ENCODE measurements at places on chromosomes 12 and 14.

GRCh38 chr14:56490379-56490778 lies 89.2 kb upstream of the TMEM260 start:
- DNase-seq: no peak

GRCh38 chr14:99602788-99603415 lies 1.1 kb downstream of the CCDC85C start:
- DNase-seq: no peak

DNA sequence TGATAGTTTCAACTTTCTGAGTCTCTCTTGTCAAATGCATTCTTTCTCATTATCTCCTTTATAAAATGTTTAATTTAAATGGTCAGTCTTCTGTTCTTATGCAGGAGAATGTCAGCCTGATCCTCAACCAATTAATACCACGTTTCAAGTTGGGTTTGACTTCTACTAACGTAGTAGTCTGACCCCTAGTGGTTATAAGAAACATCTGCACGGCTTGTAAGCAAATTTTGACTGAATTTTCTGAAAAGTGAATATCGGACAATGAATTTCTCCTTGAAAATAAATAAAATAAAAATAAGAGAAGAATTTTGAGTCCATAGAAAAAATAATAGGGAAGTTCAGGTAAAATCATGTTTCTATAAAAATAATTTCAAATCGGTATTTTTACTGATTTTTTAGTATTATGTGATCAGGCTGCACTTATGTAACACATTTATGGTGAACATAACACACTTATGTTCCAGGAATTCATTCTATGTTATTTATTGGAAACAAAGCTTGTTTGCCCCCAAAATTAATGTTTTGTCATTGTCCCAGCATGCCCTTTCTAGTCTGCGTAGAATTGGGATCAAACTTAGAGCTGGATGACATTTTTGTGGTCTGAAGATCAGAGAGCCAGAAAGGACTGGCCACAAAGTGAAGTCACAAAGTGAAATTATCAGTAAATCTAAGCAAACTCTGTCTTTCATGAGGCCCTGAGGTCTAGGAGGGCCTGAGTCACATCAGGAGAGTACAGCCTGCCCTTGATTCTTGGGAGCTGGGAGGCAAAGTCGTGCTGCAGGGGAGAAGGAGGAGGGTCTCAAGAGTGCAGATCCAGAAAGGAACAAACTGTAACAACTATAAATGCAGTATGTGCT lies 101.2 kb upstream of the STXBP6 start:
- no peak for DNase-seq

GRCh38 chr14:99062772-99063418 lies 209.1 kb downstream of the BCL11B start:
- no peak for DNase-seq

GRCh38 chr12:106773286-106774004 lies 1.0 kb upstream of the RIC8B start:
- no peak for DNase-seq

GRCh38 chr12:66453844-66454243 lies 151.6 kb downstream of the HELB start:
- DNase-seq: no peak

- no peak for DNase-seq
Measured at GRCh38 chr14:99512571-99513182, 31.5 kb downstream of the CCNK start.

GRCh38 chr14:92122761-92123160 lies 992 bp downstream of the CPSF2 start:
- no peak for DNase-seq

DNA sequence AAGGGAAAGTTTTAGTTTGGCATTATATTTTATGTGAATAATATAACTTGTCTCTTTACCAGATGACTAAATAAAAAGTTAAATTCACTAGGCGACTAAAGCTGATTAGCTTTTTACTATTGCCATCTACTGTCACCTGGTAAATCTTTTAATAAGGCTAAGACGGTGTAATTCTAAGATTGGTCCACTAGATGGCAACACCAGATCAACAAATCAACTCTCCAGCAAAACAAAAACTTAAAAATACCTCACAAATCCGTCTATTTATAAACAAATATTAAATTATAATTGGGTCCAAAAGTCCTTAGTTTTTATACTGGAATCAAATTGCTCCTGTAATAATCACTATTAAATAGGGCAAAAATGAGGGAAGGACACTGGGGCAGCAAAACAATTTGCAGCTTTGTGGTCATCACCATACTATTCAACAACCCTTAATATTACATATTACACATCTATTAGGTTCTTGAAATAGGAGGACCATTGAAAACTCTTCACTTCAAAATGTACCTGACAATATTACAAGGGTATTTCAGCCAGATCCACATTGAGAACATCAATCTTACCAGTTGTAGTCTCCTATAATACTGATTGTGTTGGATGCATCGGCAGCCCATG lies 47.9 kb downstream of the GALC start:
- DNase-seq: no peak

GRCh38 chr12:27344760-27345159 lies 12.1 kb downstream of the BMAL2 start:
- no peak for DNase-seq

GRCh38 chr12:132491761-132492378 lies 1.9 kb downstream of the FBRSL1 start:
- DNase-seq: no peak

DNA sequence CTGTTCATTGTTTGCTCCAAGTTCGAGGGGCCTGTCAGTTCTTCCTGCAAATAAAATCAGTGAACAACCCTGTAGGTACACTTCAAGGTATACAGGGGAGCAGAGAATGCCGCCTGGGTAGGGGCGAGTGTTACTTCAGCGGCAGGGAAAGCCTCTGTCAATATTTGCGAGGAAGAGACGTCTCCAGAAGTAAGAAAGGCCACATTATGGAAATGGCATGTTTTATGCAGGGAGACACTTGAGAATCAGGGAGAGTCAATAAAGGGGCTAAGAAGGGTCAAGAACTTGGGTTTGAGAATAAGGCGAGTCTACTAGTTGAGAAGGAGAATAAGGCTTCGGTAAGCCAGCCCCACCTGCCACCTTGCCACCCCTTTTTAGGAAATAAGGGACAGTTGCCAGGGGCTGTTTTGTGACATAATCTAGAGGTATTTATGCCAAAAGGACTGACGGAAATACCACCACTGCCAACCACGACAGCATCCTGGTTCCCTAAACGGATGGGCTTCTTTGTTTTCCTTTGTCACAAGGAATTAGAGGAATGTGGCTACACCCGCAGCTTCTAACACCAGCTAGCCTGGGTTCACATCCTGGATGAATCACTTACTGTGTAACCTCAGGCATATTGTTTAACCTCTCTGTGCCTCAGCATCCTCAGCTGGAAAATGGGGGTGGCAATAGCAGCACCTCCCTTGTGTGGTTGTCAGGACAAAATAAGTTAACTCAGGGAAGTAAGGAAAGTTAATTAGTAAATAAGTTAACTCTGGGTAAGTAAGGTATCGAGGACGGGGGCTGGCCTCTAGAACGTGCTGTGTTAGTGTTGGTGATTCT lies 67.7 kb downstream of the EID3 start:
- no peak for DNase-seq

DNA sequence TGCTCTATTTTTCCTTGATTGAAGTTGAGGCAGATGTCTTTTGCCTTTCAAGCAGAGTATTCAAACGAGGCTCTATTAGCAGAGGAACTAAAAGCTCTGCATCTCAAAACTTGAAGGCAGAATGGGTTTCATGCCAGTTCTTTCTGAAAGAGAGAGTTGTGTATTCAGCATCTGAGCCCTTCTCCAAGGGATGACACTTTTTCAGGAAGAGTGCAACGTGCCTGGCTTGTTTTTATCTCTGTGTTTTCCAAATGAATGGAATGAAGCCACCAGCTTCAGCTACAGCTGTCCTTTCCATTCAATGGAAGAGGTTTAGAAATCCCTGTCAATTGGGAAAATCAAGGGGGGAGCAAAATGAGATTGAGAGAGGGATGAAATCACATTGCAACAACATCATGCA lies 14.6 kb downstream of the BEST3 start:
- DNase-seq: no peak

GRCh38 chr14:59870277-59871165 lies at the start of gene RTN1:
RTN1 (minus strand) TSS chr14:59870776; CDS start chr14:59870630, 146 bp downstream.
- no peak for DNase-seq

DNA sequence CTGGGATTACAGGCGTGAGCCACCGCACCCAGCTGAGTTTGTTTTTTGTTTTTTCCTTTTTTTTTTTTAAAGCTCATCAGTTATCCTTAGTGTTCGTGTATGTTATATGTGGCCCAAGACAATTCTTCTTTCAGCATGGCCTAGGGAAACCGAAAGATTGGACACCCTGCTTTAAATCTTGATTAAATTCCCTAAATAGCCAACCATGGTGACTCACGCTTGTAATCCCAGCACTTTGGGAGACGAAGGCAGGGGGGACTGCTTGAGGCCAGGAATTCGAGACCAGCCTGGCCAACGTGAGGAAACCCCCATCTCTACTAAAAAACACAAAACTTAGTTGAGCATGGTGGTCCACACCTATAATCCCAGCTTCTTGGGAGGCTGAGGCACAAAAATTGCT lies 131.1 kb downstream of the MED13L start:
- no peak for DNase-seq

DNA sequence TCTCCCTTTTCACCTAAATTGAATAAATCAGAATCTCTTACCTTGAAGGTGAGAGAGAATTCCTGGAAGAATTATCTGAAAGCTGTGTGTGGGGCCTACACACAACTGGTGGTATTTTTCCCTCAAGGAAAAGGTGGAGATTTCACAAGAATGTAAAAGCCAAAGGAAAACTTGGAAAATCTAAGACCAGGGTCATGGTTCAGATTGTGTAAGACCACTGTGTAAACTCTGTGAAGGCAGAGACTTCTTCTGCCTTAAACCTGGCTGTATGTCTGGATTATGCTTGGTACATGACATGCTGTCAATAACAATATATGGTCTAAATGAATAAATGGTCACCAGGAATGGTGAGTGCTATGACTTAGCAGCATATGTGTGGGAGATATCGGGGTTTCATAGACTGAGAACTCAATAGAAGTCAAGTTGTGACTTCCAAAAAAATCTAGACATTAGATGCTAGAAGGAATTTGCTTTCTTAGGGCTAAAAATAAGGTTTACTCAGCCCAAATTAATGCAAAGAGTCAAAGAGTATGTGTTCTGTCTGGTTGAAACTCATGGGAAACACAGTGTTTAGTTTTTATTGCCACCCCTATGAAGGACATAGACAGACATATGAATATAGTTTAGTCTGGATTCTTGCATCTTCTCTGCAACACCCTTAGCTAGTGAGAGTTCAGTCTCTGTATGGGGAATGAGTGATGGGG lies 163.7 kb downstream of the SNAPC1 start:
- DNase-seq: no peak

- DNase-seq: no peak
Measured at GRCh38 chr12:62998454-62998853, 63.5 kb upstream of the PPM1H start.

DNA sequence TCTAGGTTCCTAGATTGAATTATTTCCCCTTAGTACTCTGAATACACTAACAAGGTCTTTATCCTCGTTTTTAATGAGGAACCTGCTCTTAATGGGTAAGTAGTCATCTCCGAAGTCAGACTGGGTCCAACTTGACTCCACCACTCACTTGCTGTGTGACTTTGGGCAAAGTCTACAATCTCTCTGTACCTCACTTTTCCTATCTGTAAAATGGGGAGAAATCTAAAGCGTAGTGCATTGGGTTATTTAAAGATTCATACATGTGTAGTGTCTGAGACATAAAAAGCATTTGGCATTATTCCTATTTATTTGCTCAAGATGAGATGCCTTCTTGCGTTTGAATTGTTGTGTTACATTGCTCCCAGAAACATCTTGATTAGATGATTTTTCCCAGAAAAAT lies 51.5 kb downstream of the GTF2A1 start:
- no peak for DNase-seq

GRCh38 chr14:90109858-90110257 lies 48.1 kb downstream of the KCNK13 start:
- no peak for DNase-seq

GRCh38 chr14:25463480-25463879 lies 413.5 kb upstream of the STXBP6 start:
- no peak for DNase-seq

GRCh38 chr12:45503899-45504298 lies 225.6 kb upstream of the ARID2 start:
- DNase-seq: no peak

DNA sequence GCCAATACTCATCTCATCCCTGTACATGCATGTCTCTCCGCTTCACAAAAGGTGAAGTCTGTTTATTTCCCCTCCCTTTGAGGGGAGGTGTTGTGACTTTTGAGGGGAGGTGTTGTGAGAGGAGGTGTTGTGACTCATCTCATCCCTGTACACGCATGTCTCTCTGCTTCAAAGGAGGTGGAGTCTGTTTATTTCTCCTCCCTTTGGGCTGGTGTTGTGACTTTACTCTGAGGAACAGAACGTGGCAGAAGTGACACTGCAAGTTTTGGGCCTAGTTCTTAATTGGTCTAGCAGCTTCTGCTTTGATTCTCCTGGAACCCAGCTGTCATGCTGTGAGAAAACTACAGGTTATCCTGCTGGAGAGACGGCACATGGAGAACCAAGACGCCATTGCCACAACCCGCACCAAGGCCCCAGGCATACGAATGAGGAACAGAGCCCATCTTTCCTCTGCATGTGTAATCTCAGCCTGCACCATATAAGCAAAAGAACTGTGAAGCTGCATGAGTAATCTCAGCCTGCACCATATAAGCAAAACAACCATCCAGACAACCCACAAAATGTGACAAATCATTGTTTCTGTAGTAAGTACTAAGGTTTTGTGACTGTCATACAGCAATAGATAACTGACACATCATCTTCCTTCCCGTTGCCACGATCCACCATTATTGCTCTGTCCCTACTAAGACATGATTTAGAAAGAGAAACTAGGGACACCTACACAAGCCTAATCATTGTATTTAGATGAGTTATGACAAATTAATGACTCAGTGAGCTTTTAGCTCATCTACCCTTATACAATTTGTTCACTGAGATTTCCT lies 30.0 kb downstream of the GALNT4 start:
- peak; percentile 9 for DNase-seq

DNA sequence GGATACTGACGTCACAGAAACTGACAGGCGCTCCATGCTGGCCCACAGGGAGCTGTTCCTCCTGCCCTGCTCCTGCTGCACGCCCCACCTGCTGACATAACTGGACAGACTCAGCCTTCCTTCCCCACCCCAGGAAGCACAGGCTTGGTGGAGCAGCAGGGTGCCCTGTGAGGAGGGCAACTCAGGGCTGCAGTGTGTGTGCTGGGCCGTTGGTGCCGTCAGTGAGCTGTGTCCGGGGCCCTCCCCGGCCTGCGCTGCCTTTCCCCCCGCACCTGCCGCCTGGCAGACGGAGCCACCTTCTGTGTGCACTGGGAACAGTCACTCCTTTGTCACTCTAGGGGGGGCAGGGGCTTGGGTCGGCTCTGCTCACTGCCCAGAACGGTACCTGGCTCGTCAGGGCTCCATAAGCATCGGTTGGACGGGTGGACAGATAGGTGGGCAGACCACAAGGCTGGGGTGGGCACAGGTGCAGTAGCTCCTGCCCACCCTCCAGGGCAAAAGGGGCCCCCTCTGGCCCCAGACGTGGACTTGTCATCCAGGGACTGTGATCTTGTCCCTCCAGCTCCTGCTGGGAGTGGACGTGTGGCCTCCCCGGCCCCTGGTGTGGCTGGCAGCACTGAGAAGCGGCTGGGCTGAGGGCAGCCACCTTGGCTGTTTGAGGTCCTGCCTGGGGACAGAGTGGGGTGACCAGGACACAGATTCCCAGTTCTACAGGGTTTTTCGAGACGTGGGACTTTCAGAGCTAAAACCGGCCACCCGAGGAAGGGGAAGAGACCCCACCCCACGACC lies 32.8 kb downstream of the FBRSL1 start:
- DNase-seq: no peak
